AG04450 (cell line): ENCODE measurements at places on chromosomes 11 and 22. TPM values are rescaled to one million over a fixed set of nuclear protein-coding genes. Genes with fewer than 3 reads are reported as not detected.
A peak's percentile ranks its signal among the peaks of the same experiment; 100 is the strongest.

The ADAMTS15 gene
- polyA plus RNA-seq = 4.7 and 5.8 TPM in 2 replicates

GRCh38 chr11:101176381-101176780 is 46.8 kb upstream of the PGR start:
- DNase-seq = no peak

The CNGA4 gene
- 0.04 and 0.07 TPM in 2 replicates for polyA plus RNA-seq

DNA sequence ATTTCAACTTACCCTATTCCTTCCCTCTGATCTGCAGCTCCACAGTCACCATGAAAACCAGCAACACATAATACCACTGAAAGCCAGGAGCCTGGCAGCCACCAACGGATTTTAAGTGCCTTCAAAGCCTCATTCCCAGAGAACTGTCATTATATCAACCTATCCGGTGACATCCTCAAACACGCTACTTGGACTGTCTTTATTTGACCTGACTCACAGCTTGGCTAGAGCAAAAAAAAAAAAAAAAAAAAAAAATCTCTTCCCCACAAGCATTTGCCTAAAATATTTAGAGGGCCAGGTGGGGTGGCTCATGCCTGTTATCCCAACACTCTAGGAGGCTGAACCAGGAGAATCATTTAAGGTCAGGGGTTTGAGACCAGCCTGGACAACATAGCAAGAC is 32.4 kb upstream of the ARHGAP32 start:
- DNase-seq = no peak

The IL17REL gene
- polyA plus RNA-seq = not detected in 2 replicates

The NADSYN1 gene
- 39.0 and 51.2 TPM in 2 replicates for polyA plus RNA-seq

DNA sequence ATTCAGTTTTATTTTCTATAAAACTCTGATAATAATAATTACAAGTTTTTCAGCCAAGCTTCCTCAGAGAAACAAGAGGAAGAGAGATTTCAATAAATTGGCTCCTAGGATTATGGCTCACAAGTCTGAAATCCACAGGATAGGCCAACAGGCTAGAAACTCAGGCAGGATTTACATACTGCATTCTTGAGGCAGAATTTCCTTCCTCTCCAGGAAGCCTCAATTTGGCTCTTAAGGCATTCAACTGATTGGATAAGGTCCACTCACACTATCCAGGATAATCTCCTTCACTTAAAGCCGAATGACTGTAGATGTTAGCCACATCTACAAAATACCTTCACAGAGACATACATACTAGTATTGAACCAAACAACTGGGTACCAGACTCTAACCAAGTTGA is 120.3 kb upstream of the FAT3 start:
- no peak for DNase-seq

DNA sequence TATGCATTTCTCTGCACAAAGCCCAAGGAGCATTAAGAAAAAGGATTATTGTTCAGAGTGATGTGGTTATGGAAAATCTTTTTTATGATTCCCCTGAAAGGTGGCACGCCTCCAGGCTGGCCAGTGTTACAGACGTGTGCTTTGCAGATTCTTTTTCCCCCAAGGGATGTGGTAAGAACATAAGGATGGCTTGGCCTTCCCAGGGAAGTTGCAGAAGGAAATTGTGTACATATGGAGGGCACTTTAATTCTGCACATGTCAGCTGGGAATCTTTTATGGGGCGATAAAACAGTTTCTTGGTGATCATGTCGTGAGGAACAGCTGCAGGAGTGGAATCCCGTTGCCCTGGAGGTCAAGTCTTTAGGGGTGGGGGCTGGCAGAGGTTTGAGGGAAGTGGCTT is 9.7 kb downstream of the SMARCB1 start:
- no peak for DNase-seq

- peak; percentile 96 for DNase-seq
These were observed 899.6 kb downstream of the OPCML start for GRCh38 chr11:132632641-132633124.

DNA sequence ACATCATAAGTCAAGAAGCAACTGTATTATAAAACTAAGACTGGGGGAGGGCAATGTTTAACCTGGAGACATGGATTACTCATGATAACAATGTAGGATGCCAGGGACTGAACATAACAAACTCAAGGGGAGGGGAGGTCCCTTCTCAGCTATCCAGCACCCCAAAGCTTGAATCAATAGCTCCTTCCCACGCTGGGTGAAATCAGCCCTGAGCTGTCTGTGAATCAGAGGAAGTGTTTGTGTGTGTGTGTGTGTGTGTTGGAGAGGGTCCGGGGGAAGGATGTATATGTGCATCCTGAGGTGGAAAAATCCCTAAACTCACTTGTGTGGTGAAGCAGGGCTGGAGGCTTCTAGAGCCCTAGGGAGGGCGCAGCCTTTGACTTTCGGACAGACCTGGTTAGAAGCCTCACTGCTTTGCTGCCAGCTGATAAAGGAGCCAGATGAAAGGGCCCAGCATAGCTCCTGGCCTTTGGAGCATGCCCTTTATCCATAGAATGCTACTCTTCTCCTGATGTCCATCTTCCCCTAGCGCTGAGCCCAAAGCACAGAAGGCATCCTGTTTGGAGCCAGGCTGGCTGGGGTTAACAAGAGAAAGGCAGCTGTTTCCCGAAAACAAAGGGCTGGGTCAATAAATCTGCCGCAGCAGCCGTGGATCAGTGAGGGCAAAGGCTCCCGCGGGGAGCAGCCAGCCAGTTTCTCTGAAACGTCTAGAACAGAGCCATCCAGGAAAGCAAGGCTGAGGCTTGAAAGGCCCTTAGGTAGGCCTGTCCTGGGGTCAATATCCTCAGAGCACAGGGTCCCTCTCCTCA is 35.8 kb downstream of the TNKS1BP1 start:
- DNase-seq = peak; percentile 72

The OTOG gene
- polyA plus RNA-seq = not detected in 2 replicates

The DMC1 gene
- polyA plus RNA-seq = 0.29 and 0.89 TPM in 2 replicates

The CARD16 gene
- polyA plus RNA-seq = 105 and 125 TPM in 2 replicates

DNA sequence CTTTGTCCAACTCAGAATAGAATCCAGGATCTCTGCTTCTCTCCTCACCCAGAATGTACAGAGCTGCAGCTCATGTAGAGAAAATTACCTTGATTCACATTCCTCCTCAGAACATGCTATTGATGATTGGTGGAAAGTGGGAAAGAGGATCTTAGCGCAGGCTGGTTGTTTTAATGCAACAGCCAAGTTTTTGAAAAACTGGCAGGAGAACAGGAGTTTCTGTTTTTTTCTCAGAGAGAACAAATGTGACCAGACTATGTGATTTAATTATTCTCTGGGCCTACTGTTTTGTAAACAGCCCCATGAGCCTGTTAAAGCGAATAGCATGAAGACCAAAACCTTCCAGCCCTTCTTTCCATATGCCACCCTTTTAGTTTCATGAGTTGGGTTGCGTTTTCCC is 19.1 kb upstream of the IL18BP start:
- no peak for DNase-seq
